ENCODE measurements at places on chromosomes 4 and X.

DNA sequence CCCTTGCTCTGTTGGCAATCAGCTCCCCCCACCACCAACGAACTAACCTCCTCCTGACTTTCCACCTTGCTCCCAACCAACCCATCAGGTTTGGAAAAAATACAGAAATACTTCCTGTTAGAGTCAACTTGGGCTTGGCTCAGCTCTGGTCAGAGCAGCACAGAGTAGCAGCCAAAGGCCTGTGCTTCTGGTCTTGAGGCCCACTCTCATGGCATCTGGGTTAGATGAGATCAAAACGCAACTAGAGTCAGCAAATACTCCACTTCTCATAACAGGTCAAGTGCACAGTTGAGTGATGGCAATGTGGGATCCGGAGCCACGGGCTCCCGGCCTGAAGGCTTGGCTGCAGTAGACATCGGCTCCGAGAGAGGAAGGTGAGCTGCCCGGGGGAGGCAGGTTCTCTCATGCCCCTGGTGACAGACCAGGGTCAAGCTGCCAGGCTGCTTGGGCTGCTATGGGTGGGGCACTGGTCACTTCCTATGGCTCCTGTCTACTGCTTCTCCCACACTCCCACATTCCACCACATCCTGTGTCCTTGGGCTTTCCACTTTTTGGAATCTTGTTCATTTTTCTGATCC is 34.8 kb downstream of the ZNF185 start:
- DNase-seq, result no peak

GRCh38 chr4:164876700-164877324 is at the start of gene APELA:
TSS of gene APELA (plus strand) at chr4:164877178. CDS start at chr4:164877332, 154 bp downstream.
- DNase-seq, result no peak

DNA sequence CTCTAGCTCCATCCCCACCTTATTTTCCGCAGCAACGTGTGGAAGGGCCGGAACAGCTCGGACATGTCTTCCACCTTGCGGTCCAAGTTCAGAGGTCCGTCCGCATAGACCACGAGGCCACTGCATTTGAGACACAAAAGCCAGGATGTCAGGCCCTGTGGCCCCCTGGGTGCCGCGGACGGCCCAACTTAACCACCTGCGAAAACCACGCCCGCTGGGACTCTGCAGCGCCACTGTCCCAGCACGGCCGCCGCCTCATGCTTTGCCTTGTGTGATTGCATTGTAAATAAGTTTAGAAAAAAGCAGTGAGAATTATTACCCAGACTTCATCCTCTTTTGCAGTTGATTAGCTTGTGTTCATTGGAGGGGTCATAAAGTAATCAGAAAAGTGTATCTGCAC is 58.2 kb upstream of the MXD4 start:
- no peak for DNase-seq

DNA sequence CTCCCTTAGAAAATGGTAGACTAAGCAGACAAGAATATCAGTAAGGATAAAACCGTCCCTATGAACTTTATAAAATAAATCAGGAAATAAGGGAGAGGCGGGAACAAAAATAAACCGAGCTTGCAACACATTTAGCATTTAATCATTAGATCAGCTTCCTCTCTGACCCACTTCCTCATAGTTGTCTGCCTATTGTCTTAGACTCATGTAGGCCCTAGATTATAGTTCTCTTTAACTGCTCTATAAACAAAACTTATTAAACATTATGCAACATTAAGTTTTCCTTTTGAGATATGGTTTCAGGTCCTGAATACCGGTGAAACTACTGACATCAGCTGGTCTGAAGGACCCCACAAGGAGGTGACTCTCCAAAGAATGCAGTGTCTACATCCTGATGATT is 15.8 kb upstream of the SRD5A3 start:
- DNase-seq, result no peak

DNA sequence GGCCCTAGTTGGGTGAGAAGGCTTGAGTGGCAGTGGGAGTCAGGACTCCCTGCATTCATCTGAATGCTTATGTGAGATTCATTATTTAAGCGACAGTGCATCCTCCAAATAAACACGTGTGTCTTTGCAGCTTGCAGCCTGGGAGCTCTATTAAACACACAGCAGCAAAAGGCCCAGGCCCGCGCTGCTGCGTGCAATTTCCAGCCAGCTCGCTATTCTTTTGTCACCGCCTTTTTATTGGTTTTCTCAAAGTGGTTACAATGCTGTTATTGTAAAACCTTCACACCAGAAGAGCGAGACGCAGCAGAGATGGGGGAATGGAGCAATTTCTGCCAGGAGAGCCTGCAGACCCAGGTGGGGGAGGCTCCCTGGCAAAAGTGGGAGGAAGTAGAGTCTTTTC is 252.5 kb downstream of the BCOR start:
- no peak for DNase-seq

DNA sequence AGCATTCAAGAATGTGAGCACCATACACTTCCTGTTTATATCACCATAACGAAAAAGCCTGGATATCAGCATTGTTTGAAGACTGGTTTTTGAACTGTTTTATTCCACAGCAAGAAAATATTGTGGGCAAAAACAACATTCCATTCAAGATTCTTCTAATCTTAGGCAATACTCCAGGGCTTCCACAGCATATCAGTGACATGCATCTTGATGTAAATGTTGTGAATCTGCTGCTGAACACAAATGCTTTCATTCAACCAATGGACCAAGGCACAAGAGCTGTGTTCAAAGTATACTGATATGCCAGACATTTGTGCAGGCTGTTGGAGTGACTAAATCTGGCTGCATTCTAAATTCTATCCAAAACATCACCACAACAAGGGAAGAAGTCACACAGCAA is 260.1 kb upstream of the ETNPPL start:
- DNase-seq, result peak; percentile 44

GRCh38 chr4:124018383-124019317 is 622.1 kb downstream of the SPRY1 start:
- peak; percentile 85 for DNase-seq

DNA sequence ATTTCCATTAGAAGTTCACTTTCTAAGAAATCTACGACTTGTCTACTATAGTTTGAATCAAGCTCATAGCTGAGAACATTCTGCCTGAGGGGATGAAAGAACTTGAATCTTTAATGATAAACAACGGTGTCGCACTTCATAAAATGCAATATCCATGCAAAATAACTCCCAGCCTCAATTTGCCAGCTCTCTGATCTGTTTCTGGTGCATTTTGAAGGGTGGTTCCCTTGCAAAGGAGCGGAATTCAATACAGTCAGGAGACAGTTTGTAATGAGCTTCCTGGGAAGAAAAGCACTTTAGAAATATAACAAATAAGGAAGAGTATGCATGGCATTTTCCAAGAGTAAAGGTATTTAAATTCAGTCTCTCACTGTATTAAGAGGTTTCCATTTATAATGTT is 80.0 kb downstream of the PCYT1B start:
- DNase-seq, result no peak

GRCh38 chr4:160026721-160027120 is 923.8 kb downstream of the RAPGEF2 start:
- DNase-seq, result peak; percentile 31

DNA sequence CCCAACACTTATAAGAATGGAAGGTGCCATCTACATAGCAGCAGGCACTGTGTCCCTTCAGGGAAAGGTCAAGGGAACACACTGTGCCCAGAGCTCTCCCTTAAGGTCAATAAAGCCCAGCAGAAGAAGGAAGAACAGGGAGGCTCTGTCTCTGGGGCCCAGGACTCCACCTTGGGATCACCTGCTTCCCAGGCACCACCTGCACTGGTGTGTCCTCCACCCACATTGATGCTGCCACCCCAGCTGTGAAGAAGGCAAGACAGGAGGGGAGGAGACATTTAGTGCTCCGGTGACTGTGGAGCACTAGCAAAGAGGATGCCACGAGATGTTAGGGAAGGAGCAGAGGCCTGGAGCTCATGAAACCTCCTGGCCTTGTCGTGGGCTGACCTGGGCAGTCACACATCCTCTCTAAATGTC is 53.4 kb downstream of the FHDC1 start:
- DNase-seq, result no peak

DNA sequence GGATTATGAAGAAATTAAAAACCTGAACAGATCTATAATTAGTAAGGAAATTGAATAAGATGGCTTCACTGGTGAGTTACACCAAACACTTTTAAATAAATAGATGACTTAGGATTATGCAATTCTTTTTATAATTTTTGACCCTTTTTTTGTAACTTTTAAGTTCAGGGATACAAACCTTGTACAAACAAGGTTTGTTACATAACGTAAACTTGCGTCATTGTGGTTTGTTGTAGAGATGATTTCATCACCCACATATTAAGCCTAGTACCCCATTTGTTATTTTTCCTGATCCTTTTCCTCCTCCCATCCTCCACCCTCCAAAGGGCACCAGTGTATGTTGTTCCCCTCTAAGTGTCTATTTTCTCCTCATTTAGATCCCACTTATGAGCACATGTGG is 75.7 kb downstream of the CPEB2 start:
- peak; percentile 1 for DNase-seq

DNA sequence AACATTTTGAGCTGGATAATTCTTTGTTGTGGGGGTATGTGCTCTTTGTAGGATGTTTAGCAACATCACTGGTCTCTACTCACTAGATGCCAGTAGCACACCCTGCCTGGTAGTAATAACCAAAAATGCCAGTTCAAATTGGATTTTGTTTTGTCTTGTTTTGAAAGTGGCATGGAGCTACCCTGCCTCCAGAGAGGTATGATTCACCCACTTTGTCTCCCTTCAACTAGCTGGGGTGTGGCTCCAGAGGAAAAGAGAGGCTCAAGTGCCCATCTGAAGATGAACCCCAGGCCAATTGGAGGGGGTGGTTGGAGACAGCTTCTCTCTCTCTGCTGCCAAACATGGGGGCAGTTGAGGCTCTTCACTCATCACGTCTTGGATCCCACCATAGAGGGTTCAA is 34.5 kb downstream of the NIPAL1 start:
- no peak for DNase-seq

DNA sequence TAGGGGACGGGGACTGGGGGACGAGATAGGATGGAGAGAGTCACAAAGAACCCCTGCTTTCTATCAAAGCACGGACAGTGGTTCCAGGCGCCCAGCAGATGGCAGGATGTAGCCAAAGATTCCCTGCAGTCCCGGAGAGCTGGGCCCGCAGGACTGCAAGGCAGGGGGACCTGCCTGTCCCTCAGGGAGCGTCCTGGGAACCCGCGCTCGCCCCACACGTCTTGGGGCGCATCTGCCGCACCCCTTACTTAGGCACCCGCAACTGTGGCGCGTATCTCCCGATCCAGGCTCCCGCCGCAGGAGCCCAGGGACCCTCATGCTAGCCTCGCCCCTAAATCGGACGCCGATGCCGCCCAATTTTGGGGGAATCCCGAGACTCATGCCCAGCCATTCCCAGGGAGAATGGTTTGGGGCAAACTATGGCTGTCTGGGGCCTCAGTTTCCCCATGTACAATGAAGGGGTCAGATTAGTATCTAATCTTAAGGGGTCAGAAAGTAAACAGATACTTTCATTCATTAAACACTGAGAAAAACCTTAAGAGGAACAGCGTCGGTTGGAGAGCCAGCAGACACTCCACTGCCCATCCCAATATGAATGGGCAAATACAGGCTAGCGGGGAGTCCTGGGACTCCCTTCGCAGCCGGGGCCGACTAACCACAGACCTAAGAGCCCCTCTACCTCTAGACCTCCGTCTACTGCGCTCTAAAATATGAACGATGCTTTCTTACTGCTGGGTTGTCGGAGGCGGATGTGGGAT is 581 bp upstream of the STK32B start:
- peak; percentile 76 for DNase-seq

GRCh38 chr4:100428051-100428450 is 89.8 kb downstream of the EMCN start:
- DNase-seq, result peak; percentile 52

DNA sequence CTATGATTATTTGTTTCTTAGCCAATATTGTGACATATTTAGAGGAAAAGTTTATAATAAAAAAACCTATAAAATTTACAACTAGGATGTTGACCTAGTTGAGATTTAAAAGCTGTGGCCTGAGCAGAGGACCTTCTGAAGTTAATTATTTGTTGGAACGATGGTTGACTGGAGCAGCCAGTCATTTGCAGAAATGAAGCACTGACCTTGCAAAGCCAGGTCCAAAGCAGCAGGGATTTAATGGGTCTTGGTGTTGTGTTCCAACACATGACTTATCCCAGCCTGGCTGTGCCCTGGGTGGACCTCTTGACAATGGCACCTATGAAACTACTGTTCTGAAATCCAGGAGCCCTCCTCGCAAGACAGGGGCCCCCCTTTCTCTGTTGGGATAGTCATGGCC is 235.2 kb downstream of the FRAS1 start:
- DNase-seq, result no peak

DNA sequence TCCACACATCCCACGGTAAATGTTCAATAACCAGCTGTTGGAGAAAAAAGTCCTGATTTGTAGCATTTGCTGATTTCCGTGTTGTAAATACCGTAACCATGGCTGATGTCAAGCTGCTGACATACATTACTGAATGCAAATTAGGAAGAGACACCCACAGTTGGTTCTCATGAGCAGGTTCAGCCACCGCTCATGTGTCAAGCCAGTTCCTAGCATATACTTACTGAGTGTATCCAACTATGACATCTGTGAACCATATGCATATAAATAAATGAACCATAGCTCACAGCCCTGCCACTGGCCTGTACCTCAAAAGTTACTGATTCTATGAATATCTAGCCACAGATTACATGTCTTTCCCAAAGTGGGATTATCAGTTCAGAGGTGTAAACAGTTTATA is 29.5 kb downstream of the FHDC1 start:
- peak; percentile 56 for DNase-seq

DNA sequence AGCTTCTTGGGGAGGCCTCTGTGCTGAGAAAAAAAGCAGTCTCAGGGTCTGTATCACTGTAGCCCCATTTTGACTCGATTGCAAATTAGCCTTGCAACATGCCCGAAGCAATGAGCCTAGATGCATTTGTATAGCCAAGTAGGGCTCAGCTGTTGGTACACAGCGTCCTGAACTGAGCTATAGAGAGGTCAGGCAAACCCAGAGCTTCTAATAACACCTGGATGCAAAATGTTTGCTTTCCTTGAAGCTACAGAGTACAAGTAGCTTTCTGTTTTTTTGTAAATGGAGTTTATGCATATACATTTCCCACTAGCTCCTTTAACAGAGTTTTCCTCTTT is 87.8 kb downstream of the PLAC1 start:
- DNase-seq, result no peak

- no peak for DNase-seq
Measured at GRCh38 chrX:10828036-10828435, 207.7 kb upstream of the MID1 start.

- no peak for DNase-seq
Measured at GRCh38 chr4:116066711-116067245, 953.4 kb upstream of the NDST4 start.
